ENCODE measurements at places on chromosomes 6 and 20.

- DNase-seq = no peak
Measured at GRCh38 chr20:22584522-22584921, at the start of gene FOXA2. TSS of gene FOXA2 (minus strand) at chr20:22584572. CDS start at chr20:22584278, 294 bp downstream.

DNA sequence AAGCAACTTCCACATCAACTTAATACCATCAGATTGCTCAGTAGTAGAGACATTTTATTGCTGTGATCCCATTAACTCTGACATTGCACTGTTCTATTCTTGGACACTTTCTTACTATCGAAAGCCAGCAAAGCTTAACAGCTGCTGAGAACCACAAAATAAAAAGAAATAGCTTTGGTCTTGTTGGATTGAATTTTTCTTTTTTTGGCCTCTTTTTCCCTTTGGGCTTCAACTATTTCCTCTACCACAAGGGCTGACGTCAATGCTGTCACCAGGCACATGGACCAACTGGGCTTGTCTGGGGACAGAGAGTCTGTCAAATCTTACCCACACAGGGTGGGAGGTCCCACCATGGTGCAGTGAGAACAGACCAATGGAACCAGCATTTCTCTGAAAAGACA lies 63.4 kb upstream of the ENPP5 start:
- no peak for DNase-seq

GRCh38 chr6:158290659-158291058 lies 21.6 kb upstream of the TULP4 start:
- no peak for DNase-seq

- DNase-seq = no peak
Measured at GRCh38 chr6:109292420-109292819, 89.8 kb downstream of the CD164 start.

DNA sequence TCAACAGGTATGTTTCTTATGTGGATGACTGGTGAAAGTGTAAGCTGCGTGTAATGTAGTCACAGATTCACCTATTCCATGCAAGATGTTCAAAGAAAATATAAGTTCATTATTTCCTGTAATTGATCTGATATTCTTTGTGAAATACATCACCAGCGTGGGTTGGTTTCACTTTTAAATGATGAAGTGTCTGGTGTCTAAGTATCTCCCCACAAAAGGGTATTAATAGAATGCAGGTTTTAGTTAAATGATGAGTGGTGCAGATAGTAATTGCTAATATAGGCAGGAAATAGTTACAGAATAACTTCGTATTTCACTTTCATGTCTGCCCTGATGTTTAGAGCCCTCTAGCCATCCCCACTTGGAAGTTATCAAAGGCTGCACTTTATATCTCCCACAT lies 22.2 kb downstream of the PGBD1 start:
- no peak for DNase-seq

GRCh38 chr6:137013738-137014602 lies 30.8 kb downstream of the IL20RA start:
- DNase-seq = peak; percentile 69

- DNase-seq = peak; percentile 81
Measured at GRCh38 chr20:2133318-2134183, 31.9 kb downstream of the STK35 start.

DNA sequence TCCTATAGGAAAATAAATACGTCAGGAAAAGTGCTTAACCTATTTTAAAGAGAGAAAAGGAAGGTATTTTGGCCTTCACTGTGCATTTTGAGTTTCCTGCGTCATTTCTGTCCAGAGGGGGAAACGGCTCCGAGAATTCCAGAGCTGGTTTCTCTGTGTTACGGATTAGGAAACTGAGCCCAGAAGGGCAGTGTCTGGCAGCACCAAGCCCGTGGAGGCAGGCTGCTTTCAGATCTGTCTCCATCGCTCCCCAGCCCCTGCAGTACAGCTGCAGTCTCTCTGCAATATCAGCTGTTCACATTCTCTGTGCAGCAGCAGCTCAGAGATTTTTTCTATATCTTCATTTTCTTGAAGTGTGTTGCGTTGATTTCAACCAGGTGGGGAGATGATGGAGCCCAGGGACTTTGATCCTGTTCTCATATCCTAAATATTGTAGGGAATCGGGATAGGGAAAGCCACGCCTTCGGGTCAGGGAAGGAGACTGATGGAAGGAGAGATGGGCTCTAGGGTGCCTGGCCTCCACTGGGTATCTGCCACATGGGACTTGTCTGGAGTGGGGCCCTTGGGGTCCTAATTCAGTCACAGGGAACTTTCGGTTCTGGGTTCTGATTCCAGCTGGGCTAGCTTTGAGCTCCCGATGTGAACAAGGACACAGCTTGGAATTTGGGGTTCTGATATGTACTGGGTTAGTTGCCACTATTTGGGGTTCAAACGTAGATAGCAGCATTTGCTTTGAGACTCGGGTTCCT lies 2.8 kb downstream of the ANKRD60 start:
- DNase-seq = peak; percentile 31

DNA sequence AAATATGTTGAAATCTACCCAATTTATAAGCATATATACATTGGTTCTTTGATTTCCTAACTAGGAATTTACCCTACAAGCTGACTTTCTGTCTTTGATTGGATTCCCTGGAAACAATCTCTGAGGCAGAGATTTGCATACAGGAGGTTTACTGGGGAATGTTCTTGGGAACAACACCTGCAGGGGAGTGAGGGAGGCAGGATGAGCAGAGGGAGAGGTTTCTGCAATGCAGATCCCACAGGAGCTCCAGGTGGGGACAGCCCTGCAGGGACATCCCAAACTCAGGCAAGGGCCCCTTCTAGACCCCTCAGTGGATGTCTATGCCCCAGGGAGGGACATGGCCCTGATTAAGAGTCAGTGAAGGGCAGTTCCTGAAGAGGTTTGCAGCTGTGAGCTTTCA lies 95.2 kb upstream of the CCDC167 start:
- DNase-seq = no peak

- no peak for DNase-seq
Measured at GRCh38 chr6:147179809-147180208, 24.4 kb upstream of the STXBP5 start.

DNA sequence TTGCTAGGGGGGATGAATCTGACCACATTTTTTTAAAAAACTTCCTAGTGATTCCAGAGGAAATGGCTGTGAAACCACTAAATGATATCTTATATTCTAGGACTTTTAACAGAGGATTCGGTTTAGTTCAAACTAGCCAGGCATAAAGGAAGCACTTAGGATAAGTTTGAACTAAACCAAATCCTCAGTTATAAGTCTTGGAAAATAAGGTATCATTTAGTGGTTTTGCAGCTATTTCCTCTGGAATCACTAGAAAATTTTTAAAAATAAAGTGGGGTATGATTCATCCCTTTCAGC lies 327.9 kb upstream of the QKI start:
- no peak for DNase-seq

DNA sequence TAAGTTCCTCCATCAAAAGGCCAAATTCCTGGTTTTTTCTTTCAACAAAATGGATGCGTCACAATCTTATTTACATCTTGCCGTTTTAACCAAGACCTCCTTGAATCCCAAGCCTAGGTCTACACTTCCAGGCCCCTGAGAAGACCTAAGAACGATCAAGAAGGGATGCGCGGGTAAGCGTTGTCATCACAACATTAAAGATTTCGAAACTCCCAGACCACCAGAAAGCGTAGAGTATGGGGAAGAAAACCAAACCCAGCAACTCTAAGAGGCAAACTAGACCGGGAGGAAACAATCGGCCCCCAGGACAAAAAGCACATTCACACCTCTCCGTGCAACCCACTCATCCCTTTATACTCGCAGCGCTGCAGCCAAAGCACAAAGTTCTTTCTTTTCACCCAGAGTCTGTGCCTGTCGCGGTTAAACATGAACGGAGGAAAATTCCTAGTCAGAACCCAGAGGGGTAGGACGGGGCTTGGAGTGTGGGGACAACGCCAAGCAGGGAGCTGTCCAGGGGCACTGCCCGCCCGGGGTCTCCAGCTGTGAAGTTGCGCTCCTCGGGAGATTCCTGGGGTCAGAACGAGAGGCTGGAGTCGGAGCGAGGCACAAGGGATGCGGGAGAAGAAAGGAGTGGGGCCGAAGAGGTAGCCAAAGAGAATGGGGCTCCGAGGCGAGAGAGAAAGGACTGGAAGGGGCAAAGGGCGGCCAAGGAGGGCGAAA lies 725 bp downstream of the OSER1 start:
- peak; percentile 17 for DNase-seq

DNA sequence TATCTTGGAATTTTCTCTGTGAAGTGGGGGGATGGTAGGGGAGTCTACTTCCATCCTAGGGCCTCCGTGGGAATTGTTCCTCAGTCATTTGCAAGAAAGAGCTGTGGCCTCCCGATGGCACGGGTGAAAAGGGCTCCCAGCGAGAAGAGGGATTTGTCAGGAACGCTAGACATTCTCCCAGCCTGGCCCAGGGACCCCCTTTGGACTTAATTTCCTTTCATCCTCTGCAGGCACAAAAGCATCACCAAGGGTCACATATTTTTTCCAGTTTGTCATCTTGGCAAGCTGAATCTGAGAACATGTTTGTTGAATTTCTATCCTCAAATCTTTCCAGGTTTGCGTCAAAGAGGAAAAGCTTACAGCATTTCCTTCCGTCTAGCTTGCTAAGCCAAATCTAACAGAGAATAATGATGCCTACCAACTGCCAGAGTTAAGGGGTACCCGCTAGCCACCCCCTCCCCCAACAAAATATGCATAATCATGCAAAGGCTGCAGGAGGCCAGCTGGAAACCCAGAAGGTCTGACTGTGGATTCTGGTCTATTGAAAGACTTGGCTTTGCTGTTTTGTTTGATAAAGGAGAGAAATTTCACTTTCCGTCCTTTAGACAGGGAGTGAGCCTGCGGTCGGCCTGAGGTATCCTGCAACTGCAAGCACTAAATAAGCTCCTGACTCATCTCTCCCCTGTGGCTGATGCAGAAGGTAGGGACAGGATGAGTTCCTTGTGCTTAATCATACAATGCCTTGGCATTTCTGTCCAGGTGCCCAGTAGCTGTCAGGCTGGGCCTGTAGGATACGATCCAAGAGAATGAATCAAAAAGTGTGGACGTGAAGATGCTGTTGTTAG lies 23.1 kb downstream of the PSMG4 start:
- DNase-seq = peak; percentile 88

GRCh38 chr20:47762699-47763268 lies 22.5 kb downstream of the SULF2 start:
- DNase-seq = peak; percentile 46

GRCh38 chr20:37385659-37386504 lies 39.9 kb downstream of the SRC start:
- DNase-seq = no peak

DNA sequence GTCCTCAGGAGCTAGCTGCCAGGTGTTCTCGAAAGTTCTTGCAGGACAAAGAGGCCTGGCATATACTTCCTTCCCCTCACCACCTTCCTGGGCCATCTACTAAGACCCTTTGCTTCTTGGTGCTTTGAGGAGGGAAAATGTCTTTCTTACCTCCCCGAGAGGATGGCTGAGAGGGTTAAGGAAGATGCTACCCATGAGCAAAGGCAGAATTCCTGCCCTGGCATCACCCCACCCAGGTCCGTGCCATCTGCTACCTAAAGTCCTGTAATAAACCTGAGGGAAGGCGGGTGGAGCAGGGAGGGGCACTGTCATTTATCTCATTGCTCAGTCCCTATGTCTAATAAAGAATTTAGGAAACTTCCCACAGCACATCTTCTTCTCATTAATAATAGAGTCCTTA lies 16.2 kb downstream of the GFOD1 start:
- no peak for DNase-seq

- DNase-seq = no peak
Measured at GRCh38 chr6:134590004-134590403, 272.1 kb upstream of the SGK1 start.

DNA sequence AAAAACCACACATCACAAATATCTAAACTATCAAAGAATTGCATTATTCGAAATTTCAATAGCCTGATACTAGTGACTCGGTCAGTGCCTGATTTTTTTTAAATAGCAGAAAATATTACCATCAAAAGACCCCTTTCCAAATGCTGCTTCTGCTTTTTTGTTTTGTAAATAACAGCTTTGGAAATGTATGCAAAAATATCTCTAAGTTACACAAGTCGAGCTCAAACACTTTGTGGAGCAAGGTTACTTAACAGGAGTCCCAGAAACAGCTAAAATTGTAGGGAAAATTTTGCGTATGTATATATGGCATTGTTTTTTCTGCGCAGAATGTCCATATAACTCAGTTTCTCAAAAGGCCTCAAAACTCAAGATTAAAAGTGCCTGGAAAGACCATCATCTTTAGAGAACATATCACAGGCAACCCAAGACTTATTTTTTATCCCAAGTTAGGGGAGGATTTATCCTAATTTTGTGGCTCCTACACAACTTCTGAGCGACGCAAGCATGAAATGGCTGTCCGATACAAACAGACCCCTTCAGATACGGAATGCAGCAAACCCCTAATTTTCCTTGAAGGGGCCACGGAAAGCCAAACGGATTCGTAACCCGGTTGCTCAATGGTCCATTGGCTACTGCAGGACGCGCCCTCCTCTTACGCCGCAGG lies 1.3 kb downstream of the CEP85L start:
- DNase-seq = no peak

DNA sequence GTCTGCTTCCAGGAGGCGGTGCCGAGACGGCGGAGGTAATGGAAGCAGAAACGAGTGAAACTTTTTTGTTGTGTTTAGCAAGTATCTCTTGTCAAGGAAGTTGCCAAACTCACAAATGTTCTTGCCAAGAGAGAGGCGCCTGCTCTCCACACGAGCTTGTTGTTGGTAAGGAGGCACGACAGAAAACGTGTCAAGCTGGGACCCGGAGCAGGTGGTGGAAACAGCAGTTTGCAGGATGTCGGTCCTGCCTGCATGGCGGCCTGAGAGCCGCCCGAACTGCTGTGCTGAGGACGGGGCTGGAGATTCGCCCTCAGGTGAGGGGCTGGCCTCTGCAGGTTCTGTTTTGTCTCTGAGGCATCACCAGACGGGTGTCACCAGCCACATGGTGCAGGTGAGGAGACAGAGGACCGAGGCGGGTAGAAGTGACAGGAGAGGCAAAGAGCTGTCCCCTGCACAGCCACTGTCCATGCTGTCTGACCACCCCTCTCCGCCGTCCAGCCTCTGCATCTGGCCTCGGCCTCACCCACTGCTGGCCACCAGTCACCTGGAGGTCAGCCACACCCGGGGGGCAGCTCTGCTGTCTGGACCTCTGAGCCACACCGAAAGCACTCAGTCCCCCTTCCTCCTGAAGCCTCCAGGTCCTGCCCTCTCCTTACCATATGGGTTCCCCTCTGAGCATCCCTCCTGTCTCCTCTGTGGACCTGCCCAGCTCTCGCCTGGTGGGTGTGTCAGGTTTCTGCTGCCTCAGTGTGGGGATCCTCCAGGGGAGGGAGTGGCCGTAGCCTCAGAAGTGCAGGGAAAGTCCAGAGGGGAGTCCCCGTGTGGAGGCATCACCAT lies 261.5 kb downstream of the TAF4 start:
- DNase-seq = peak; percentile 81

Data from GM03348 (cell line).